Activated CD4-positive, alpha-beta T cell treated with anti-CD3 and anti-CD28 coated beads, Interleukin-2, amount 10 ng/mL, durations not matched to agents 24 days and 14 days (primary cell): ENCODE measurements at places on chromosomes 5 and 9. TPM values are rescaled to one million over a fixed set of nuclear protein-coding genes. Genes with fewer than 3 reads are reported as not detected.
A peak's percentile ranks its signal among the peaks of the same experiment; 100 is the strongest.

OTULINL gene
- total RNA-seq: 9.4 and 11.4 TPM in 2 replicates

TMC1 gene
- not detected in 2 replicates for total RNA-seq

FGFR4 gene
- total RNA-seq: 1.6 and 2.4 TPM in 2 replicates

CCDC180 gene
- total RNA-seq: 0.89 and 1.9 TPM in 2 replicates

- no peaks in the 10 kb centered on the region for H3K27me3 ChIP-seq
- DNase-seq: no peak
- H3K4me3 ChIP-seq: peak overlapping the region; percentile 83
- H3K4me1 ChIP-seq: peaks cover 3% of the 10 kb centered on the region
- H3K27ac ChIP-seq: peak overlapping the region; percentile 8
- peaks cover 18% of the 10 kb centered on the region for H3K36me3 ChIP-seq
Observed at GRCh38 chr9:136942881-136943230, 1.7 kb downstream of the FBXW5 start.

- no peak overlapping the region for H3K4me3 ChIP-seq
- peaks cover 2% of the 10 kb centered on the region for H3K4me1 ChIP-seq
- H3K27me3 ChIP-seq: no peaks in the 10 kb centered on the region
- H3K27ac ChIP-seq: no peak overlapping the region
- no peaks in the 10 kb centered on the region for H3K36me3 ChIP-seq
Observed at GRCh38 chr5:172797771-172798191, 26.8 kb upstream of the DUSP1 start.

DNA sequence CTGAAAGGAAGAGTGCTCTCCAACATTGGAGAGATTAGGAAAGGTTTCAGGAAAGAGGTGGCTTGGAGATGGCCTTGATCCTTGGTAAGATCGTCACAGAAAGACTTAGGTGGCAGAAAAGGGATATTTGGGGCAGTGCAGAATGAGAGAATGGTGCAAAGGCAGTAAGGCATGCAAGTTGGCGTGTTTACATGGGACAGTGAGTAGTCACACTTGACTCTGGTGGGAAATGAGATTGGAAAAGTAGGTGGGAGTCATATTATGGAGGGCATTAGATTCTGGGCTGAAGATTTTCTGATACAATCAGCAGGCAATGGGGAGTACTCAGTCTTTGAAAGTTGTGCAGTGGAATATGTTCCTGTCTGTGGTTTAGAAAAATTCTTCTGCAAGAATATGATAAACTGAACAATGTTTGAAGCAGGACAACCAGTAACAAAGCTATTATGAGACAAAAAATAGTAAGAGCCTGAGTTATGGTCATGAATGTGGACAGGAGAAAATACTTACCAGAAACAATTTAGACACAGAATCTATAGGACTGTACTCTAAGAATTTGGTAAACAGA is 76.2 kb upstream of the ANKRD55 start:
- peaks cover 10% of the 10 kb centered on the region for H3K4me1 ChIP-seq
- no peak overlapping the region for H3K27ac ChIP-seq
- H3K4me3 ChIP-seq: no peak overlapping the region
- DNase-seq: no peak
- H3K27me3 ChIP-seq: no peaks in the 10 kb centered on the region

GRCh38 chr5:67181648-67182221 is 14.9 kb downstream of the CD180 start:
- peak overlapping the region; percentile 49 for H3K4me3 ChIP-seq
- H3K36me3 ChIP-seq: peaks cover 26% of the 10 kb centered on the region
- peak overlapping the region; percentile 89 for H3K27ac ChIP-seq
- DNase-seq: peak; percentile 77

GRCh38 chr5:139482050-139482889 is at the start of gene STING1:
STING1 (minus strand) TSS chr5:139482758; CDS start chr5:139481704, 1,054 bp downstream.
- no peaks in the 10 kb centered on the region for H3K27me3 ChIP-seq
- peaks cover 38% of the 10 kb centered on the region for H3K4me1 ChIP-seq
- H3K4me3 ChIP-seq: peak within 1 kb of the TSS; percentile 89
- peak; percentile 89 for DNase-seq
- H3K36me3 ChIP-seq: peaks cover 31% of the 10 kb centered on the region
- peak within 1 kb of the TSS; percentile 96 for H3K27ac ChIP-seq
